Common myeloid progenitor, CD34-positive (primary cell): ENCODE measurements at places on chromosomes 7 and 10.
A peak's percentile ranks its signal among the peaks of the same experiment; 100 is the strongest.

GRCh38 chr7:144379776-144380384 lies 23.6 kb downstream of the NOBOX start:
- DNase-seq: no peak

DNA sequence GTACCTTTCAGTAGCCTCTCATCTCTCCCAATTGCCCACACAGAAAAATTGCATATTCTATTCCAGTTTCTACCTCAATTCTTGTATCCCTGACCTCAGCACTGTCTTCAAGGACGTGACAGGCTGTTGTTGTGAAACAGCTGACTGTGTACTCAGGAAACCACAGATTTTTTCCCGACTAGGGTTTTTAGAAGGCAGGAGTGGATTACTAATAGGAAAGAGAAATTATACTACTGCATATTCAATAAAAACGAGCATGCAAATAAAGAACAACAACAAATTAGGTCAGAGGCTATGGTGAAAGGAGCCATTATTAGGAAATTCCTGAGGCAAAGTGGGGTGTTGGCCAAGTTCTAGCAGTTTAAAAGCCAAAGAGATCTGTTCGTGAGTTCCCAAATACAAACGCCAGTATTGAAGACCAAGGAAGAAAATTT lies 93.4 kb downstream of the DOCK4 start:
- DNase-seq: no peak

DNA sequence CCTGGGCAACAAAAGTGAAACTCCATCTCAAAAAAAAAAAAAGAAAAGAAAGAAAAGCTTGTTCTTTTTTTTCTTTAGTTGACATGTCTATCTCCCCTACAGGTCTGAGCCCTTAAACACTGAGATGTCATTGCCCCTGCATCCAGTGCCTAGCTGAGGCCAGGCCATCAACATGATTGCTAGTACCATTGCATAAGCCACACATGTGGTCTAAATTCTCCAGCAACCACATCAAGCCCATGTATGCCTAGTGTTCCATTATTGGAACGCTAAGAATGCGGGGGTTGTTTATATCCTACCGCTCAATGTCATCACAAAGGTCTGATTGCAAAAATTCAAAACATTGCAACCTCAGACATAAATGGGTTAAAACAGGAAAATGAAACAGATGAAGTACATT lies 62.7 kb downstream of the NPTX2 start:
- no peak for DNase-seq

DNA sequence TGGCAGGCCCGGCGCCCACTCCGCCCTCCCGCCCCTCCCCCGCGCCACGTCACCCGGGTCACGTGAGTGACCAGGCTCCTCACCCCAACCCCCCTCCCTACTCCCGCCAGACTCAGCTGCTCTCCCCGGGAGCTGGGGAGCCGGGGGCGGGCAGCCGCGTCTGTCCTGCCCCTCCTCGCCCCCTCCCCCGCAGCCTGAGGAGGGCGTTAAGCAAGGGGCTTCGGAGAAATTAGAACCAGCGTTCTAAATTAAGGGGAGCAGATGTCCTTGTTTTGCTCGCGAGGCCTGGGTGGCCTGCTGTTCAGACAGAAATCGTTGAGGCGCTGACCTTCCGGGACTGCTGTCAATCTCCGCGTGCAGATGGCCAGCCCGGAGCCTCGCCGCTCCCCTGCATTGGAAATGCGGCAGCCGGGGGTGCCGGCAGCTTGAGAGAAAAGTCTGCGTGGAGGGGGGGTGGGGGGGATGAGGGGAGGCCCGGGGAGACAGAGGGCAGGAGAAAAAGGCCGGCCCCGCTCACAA lies 102.2 kb upstream of the ZNF438 start:
- peak; percentile 65 for DNase-seq

GRCh38 chr10:35888400-35888799 lies 246.3 kb upstream of the FZD8 start:
- no peak for DNase-seq

- no peak for DNase-seq
Observed at GRCh38 chr7:148472406-148472805, 118.2 kb upstream of the C7orf33 start.

DNA sequence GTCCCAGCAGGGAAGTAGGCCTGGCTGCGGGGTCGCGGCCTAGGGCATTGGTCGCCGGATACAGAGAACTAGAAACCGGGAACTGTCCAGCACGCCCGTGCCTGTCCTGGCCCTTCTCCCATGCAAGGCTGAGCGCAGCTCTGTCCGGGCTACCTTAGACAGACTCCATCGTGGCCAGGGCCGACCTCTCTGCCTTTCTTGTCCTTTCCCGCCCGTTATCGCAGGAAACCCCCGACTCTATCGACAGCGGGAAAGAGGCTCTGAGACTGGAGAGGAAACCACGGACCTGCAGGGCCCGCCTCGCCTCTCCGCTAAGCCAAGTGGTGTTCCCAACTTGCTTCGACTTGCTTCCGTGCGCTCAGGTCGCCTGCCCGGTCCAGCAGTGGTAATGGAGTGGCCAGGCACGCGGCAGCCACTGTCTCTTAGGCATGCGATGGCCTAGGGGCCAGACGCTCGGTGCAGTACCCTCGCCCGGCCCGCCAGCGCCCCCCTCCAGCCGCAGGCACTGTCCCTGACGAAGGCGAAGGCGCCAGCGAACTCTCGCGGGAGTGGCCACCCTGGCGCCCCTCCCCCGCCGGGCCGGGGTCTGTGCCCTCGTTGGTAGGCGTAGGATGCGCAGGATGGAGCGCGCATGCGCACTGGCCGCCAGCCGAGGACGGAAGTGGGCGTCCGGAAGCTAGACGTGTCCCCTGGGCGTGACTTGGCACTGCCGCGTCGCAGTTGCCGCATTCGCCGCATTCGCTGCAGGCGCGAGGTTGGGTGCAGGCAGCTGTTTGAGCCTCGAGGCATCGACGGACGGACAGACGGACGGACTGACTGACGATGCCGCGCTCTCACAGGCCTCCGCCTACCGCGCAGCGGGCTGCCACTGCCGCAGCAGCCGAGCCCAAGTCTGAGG lies 54.4 kb downstream of the MCMBP start:
- peak; percentile 37 for DNase-seq

DNA sequence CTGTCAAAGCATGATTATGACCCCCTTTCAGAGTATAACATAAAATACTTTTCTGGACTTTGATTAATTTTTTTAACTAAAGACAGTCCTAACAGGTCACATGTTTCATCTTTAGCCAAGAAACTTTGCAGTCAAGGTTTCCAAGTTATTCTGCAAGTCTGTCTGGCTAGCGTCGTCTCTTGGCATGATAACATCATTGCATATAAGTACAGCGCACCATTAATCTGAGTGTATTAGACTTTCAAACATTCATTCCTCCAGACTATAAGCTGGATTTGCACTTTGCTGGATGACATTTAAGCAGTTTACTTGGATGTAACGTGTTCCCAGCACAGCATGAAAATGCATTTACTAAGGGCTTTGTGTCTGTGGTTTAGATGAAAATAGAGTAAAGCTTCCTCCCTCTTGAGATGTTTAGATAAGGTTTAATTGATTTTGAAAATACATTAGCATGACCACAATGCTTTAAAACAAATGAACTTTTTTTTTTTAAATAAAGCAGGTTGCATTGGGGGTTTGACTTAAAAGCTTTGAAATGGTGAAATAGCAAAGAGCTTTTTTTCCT lies 349.0 kb upstream of the MTPN start:
- no peak for DNase-seq

DNA sequence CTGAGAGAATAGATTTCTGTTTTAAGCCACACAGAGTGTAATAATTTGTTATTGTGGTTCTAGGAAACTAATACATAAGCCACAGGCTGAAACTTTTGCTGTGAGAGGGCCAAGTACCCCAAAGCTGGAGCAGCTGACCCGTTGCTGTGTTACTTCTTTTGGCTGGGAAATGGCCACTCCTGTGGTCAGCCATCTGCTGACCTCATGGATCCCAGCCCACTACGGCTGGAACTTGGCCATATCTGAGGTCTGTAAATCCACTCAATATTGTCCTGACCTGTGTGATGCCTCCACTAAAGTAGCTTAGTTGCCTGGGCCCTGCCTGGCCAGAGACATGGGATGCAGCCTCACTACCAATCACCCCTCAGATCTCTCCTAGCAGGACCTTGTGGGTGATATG lies 17.4 kb upstream of the LOXL4 start:
- no peak for DNase-seq

DNA sequence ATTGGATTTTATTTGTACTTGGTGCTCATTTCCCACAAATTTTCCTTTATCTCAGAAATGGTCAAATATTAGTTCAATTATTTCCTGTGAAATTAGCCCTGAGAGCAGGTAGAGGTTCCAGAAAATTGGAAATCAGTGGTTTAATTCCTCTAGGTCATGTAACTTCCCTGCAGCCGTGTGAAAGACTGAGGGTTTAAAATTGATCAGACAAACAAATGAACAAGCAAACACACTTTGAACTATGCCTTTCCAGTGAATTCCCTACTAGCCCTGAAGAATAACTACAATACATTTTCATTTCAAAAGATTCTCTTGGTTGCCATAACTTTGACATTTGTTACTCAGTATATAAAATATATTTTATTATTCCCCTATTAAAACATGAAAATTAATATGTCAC lies 1116.7 kb downstream of the REEP3 start:
- DNase-seq: no peak

DNA sequence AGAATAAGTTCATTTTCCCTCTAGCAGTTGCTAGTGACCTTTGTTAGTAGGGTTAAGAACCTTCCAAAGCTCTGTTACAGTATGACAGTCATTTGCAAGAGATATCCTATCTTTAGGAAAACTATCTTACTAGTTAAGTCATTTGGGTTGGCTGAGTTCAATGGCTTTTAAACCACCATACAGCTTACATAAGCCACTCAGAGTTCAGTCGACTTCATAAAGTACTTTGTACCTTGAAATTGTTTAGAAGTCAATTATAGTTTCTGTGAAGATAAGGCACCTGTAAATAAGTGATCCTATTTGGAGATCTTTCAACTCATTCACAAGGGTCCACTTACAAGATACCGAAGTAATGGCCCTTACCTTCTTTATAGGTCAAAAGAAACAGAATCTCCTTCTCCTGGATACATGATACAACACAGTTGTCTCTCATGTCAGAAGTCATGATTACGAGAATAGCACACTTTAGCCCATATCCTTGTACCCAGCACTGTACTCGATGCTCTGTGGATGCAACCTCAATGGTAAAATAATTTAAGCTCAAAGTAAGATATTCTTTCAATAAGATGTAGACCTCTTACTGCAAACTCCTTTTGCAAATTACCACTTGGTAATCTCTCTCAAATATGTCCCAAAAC lies 11.9 kb upstream of the ABCC2 start:
- no peak for DNase-seq

- no peak for DNase-seq
Observed at GRCh38 chr10:128625926-128626325, 499.7 kb upstream of the MKI67 start.

DNA sequence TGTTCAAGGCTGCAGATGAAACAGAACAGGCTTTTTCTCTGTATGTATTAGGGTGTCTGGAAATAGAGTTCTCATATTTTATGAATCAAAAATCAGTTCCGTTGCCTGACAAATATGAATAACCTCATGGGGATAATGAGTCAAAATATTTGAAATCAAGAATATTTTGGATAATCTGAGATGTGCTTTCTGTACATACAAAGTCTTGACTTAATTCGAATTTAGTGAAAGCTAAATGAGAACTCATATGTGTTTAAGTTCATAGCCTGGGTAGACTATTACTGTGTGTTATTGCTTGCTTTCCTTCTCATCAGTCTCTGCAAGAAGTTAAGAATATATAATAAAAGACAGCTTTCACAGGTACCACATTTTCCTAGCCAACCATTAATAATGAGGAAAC lies 689.0 kb downstream of the REEP3 start:
- DNase-seq: no peak

- DNase-seq: no peak
Observed at GRCh38 chr7:132359743-132360142, 216.5 kb downstream of the PLXNA4 start.

GRCh38 chr10:102185811-102186527 lies 33.8 kb downstream of the NOLC1 start:
- DNase-seq: no peak

DNA sequence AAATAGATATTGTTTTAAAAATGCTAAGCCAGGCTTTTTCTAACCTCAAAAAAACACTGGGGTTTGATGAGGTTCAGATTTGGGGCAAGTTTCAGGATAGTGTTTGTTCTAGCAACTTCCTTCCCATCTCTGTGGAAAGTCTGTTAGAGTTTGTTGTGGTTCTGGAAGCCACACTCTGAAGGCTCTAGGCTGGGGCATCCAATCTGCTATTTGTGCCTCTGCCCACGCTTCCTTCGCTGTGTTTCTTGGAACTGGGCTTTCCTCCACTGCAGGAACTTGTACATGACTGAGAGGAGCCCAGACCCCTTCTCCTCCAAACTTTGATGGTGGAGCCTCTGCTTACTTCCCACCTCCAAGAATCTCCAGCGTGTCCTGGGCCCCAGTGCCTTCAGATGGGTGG lies 108.5 kb upstream of the SLC25A13 start:
- DNase-seq: peak; percentile 11

DNA sequence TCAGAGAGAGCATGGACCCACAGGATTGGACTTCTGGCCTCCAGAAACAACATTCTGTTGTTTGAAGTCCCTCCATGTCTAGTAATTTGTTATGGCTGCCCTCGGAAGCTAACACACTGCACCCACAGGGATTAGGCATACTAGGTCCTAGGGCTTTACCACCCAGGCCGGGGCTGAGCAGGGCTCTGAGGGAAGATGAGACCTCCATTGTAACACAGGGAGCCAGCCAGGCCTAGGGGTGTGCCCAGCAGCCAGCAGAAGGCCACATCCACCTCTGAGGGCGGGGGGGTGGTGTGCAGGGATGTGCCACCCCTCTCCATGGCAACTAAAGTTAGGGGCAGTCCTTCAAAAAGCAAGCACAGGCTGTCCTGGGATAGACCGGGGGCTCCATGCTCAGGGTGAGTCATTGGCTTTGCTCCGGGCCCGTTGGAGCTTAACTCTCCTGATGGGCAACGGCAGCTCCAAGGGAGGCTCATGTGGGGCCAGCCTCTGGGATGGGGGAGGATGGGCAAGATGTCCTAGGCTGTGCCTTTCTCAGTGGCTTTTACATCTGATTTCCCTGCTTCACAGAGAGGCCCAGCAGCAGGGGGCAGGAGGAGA lies 96.6 kb upstream of the GPR26 start:
- no peak for DNase-seq

GRCh38 chr7:121278120-121279021 lies 50.4 kb upstream of the WNT16 start:
- peak; percentile 20 for DNase-seq

DNA sequence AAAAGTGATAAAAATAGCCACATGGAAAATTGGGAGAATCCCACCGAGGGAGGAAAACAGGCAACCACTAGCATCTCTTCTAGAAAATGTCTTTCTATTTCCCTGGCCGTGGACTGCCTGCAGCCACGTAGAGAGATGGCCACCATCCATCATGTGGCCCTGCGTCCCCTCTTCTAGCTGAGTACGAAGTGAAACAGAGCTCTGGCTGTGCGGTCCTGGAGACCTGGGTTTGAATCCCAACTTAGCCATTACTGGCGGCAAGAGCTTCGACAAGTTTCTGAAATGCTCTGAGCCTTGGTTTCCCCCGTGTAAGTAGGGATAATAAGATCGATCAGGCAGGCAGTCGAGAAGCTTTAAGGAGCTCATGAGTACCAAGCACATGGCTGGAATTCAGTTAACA lies 32.9 kb downstream of the ZCCHC24 start:
- DNase-seq: no peak

GRCh38 chr7:143355450-143356385 lies 6.8 kb downstream of the FAM131B start:
- DNase-seq: no peak

GRCh38 chr10:120270906-120271305 lies 186.1 kb upstream of the PLPP4 start:
- no peak for DNase-seq

GRCh38 chr7:114854369-114854768 lies 67.5 kb upstream of the MDFIC start:
- no peak for DNase-seq
